ENCODE measurements at places on chromosomes 12 and 14. TPM values are rescaled to one million over a fixed set of nuclear protein-coding genes. Genes with fewer than 3 reads are reported as not detected.

Gene CABP1
- 0.30 TPM for total RNA-seq

Gene HDAC7
- 104 TPM for total RNA-seq

Gene FOXG1
- total RNA-seq: not detected

Gene BATF
- 6.7 TPM for total RNA-seq

Gene BDKRB2
- 1.3 TPM for total RNA-seq

Gene ADGRD1
- 108 TPM for total RNA-seq

Gene ABCC9
- 27.5 TPM for total RNA-seq

Gene CLBA1
- total RNA-seq: 10.5 TPM

Gene SDR9C7
- not detected for total RNA-seq

Gene ABHD12B
- total RNA-seq: not detected

Gene ZNF839
- total RNA-seq: 8.5 TPM

Gene OR10AD1
- total RNA-seq: not detected

Gene EEA1
- total RNA-seq: 33.5 TPM

Gene AKAP6
- total RNA-seq: 8.6 TPM

Gene KRT3
- total RNA-seq: not detected

Gene KCNH3
- total RNA-seq: 2.3 TPM

Gene MYH6
- total RNA-seq: 0.62 TPM

Gene IL25
- total RNA-seq: not detected

Gene MMP19
- total RNA-seq: 35.2 TPM

Gene KRT75
- total RNA-seq: not detected

Gene CCNK
- total RNA-seq: 53.6 TPM

Gene EIF2S1
- total RNA-seq: 64.7 TPM

Gene ABHD4
- total RNA-seq: 28.5 TPM

Gene SIX1
- 2.3 TPM for total RNA-seq

Gene IFI27
- 340 TPM for total RNA-seq

Gene FAM186B
- 0.65 TPM for total RNA-seq
